ENCODE measurements at places on chromosomes 13 and 19. TPM values are rescaled to one million over a fixed set of nuclear protein-coding genes. Genes with fewer than 3 reads are reported as not detected.

HPN gene
- not detected for total RNA-seq

ATXN8OS gene
- not detected for total RNA-seq

NR1H2 gene
- total RNA-seq, result 79.7 TPM

MEIS3 gene
- total RNA-seq, result not detected

FPR1 gene
- total RNA-seq, result not detected

WTIP gene
- 0.83 TPM for total RNA-seq

KLF2 gene
- 37.5 TPM for total RNA-seq

VSTM1 gene
- not detected for total RNA-seq

CHAMP1 gene
- 42.6 TPM for total RNA-seq

ACTL9 gene
- not detected for total RNA-seq

CBARP gene
- total RNA-seq, result 0.22 TPM

GAPDHS gene
- total RNA-seq, result not detected

SBSN gene
- not detected for total RNA-seq

- H3K4me1 ChIP-seq, result no peaks in the 10 kb centered on the region
- DNase-seq, result no peak
- no peak overlapping the region for H3K27ac ChIP-seq
- H3K27me3 ChIP-seq, result no peaks in the 10 kb centered on the region
These were observed 2.9 kb downstream of the FUT5 start for GRCh38 chr19:5867201-5868136.

GRCh38 chr13:22220151-22221135, 549.6 kb downstream of the FGF9 start:
- no peaks in the 10 kb centered on the region for H3K27me3 ChIP-seq
- H3K36me3 ChIP-seq, result no peaks in the 10 kb centered on the region
- no peak overlapping the region for H3K27ac ChIP-seq
- H3K4me1 ChIP-seq, result no peaks in the 10 kb centered on the region
- DNase-seq, result no peak

DNA sequence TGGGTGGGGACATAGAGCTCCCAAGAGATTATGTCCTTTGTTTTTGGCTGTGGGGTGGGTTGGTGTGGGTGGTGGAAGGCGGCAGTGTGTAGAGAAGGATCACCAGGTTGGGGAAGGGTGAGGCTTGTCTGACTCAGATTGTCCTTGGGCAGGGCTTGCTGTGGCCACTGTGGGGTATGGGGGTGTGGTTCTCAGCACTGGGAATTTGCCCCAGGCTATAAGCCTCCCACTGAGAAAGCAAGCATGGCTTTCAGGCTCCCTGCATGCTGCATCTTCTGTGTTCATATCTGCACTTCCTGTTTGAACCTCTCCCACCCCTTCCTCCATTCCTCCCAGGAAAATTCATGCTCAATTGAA, 34.9 kb downstream of the DNAJC15 start:
- H3K27ac ChIP-seq, result no peak overlapping the region
- no peaks in the 10 kb centered on the region for H3K36me3 ChIP-seq
- DNase-seq, result no peak
- H3K27me3 ChIP-seq, result no peaks in the 10 kb centered on the region
- H3K4me3 ChIP-seq, result no peak overlapping the region

- H3K4me3 ChIP-seq, result no peak overlapping the region
- no peaks in the 10 kb centered on the region for H3K36me3 ChIP-seq
- H3K27ac ChIP-seq, result no peak overlapping the region
- no peaks in the 10 kb centered on the region for H3K27me3 ChIP-seq
These were observed 201.0 kb upstream of the RXFP2 start for GRCh38 chr13:31538067-31539042.

DNA sequence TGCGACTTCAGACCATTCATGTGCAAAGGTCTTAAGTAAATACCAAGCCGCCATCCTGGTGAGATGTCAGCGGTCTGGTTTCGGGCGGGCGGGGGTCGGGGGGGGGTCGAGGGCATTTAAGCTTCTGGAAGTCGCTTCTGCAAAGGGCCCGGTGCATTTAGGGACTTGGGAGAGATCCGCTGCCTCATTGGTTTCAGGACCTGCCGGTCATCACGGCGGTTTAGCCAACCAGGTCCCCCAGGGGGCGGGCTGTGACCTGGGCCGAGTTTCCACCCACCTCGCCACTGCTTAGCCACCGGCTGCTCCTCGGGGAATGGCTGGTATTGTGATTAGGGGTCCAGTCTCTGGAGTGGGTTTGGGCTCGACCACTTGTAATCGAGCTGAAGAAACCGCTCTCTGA, 7.8 kb downstream of the ANKLE1 start:
- DNase-seq, result no peak
- no peak overlapping the region for H3K4me3 ChIP-seq
- H3K27me3 ChIP-seq, result no peaks in the 10 kb centered on the region

DNA sequence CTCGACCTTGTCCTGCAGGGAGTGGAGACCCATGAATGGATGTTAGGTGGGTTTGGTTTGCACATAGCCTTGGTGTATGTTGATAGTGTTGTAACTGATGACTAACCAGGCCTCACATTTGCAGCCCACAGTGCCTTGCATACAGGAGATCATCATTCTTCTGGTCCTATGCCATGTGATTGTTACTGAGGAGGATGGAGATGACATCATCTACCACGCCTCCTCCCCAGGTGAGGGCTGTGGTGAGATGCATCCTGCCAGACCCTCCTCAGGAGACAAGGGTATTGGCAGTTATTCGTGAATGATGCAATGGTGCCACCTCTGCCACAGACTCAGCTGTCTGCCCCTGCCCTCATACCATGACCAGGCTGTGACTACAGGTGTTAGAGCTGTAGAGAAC, 1294.1 kb downstream of the UQCRFS1 start:
- DNase-seq, result no peak
- no peaks in the 10 kb centered on the region for H3K4me1 ChIP-seq
- no peaks in the 10 kb centered on the region for H3K36me3 ChIP-seq
- H3K27me3 ChIP-seq, result no peaks in the 10 kb centered on the region
- no peak overlapping the region for H3K27ac ChIP-seq

DNA sequence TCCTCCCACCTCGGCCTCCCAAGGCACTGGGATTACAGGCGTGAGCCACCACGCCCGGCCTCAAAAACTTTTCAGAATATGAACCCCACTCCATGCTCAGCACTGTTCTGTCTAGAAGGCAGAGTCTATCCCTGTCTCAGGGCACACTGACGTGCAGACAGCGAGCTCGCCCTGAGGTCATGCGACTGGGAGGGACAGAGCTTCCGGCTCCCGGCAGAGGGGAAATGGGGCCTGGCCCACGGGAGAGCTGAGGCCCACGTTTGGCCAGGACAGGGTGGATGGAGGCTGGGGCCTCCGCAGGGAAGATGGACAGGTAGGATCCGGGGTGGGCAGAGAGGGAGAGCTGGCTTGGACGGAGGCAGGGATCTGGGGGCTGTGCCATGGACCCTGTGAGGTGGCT, 2.8 kb upstream of the AZU1 start:
- no peak overlapping the region for H3K4me3 ChIP-seq
- no peaks in the 10 kb centered on the region for H3K36me3 ChIP-seq
- no peak for DNase-seq
- no peak overlapping the region for H3K27ac ChIP-seq

GRCh38 chr13:93945621-93946020, 533.9 kb downstream of the DCT start:
- H3K27me3 ChIP-seq, result no peaks in the 10 kb centered on the region
- DNase-seq, result no peak
- no peak overlapping the region for H3K4me3 ChIP-seq
- no peaks in the 10 kb centered on the region for H3K4me1 ChIP-seq

DNA sequence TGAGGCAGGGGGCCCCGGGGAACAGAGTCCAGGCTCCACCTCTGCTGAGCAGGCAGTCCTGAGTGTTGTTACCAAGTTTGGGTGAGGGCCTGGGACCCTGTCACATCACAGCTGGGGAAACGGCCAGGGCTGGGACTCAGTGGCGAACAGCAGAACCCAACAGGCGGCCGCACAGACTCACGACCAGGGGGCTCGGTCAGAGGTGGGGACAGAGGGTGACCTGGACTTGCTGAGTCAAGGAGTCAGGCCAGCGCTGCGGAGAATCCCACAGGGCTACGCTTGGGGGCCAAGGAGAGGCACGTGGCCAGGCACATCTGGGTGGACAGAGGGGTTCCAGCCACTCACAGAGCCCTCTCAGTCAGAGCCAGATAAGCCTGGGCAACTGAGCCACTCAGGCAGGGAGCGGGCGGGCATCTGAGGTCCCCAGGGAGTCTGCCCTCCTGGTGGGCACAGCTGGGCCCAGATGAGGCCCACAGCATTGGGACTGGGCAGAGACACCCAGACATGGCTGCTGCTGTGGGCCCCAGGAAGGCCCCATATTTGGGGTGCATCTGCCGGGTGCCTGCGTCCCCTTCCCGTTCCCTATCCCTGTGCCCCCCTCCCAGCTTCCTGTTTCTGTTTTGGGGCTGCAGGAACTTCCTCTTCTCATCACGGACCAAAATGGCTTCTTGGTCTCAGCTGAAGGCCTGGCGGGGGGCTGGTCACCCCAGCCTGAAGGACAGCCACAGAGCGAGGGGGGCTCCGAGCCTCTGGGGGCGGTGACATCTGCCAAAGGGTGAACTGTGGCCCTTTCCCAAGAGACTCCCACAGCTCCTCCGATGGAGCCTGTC, 34.0 kb downstream of the CEBPA start:
- no peak overlapping the region for H3K4me3 ChIP-seq
- H3K27ac ChIP-seq, result no peak overlapping the region
- no peaks in the 10 kb centered on the region for H3K36me3 ChIP-seq
- no peaks in the 10 kb centered on the region for H3K4me1 ChIP-seq
- H3K27me3 ChIP-seq, result no peaks in the 10 kb centered on the region
- DNase-seq, result no peak

DNA sequence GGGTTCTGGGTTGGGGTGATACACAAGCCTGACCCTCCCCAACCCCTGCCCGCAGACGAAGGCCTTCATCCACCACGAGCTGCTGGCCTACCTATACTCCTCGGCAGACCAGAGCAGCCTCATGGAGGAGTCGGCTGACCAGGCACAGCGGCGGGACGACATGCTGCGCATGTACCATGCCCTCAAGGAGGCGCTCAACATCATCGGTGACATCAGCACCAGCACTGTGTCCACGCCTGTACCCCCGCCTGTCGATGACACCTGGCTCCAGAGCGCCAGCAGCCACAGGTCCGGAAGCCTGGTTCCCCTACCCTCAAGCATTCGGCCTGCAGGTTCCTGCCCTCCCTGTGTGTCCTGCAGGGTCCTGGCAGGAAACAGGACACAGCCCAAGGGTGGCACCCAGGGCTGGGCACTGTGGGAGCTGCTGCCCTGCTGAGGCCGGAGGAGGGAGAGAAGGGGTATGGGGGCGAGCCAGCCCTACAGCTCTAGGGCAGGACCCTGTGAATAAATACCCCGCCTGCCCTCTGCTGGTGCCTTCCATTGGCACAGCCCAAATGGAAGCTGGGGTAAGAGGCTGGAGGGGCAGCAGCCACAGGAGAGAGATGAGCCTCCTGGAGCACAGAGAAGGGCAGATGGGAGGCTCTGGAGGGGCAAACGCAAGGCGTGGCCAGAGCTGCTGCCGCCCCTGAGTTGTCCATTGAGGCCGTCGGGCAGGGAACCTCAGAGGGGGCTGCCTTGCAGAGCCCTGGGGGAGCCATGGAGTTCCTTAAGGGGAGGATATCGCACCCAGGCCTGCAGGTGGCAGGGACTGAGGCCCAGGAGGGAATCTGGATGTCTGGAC, 6.8 kb downstream of the TMED1 start:
- no peaks in the 10 kb centered on the region for H3K4me1 ChIP-seq
- H3K36me3 ChIP-seq, result peaks cover 29% of the 10 kb centered on the region
- no peak overlapping the region for H3K27ac ChIP-seq
- no peak overlapping the region for H3K4me3 ChIP-seq
- no peak for DNase-seq
- no peaks in the 10 kb centered on the region for H3K27me3 ChIP-seq

GRCh38 chr13:34672631-34673030, 269.4 kb upstream of the NBEA start:
- no peak overlapping the region for H3K27ac ChIP-seq
- DNase-seq, result no peak
- H3K36me3 ChIP-seq, result no peaks in the 10 kb centered on the region
- H3K4me3 ChIP-seq, result no peak overlapping the region
- no peaks in the 10 kb centered on the region for H3K4me1 ChIP-seq

GRCh38 chr13:51873117-51873798, 11.5 kb downstream of the CCDC70 start:
- H3K27me3 ChIP-seq, result no peaks in the 10 kb centered on the region
- H3K36me3 ChIP-seq, result no peaks in the 10 kb centered on the region
- H3K27ac ChIP-seq, result no peak overlapping the region

DNA sequence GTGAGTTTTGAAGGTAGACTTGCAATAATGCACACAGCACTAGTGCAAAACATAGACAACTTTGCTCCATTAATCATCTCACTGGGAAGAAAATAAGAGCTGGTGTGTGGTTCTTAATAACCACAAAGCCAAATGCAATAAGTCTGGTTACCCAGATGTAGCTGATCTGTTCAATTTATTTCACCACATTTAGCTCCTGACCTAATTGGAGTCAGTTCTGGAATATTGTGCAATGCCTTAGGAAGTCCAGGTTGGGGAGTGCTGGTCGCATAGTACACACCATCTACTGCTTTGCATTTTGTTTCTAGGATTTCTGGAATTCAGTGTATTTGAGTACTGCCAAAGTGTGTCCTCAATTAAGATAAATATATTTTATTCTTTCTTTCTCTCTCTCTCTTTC, 483.3 kb upstream of the SPRY2 start:
- no peaks in the 10 kb centered on the region for H3K27me3 ChIP-seq
- no peaks in the 10 kb centered on the region for H3K4me1 ChIP-seq
- DNase-seq, result no peak
- H3K36me3 ChIP-seq, result no peaks in the 10 kb centered on the region
- no peak overlapping the region for H3K4me3 ChIP-seq
- no peak overlapping the region for H3K27ac ChIP-seq

GRCh38 chr19:648305-648704, 8.6 kb downstream of the FGF22 start:
- H3K27me3 ChIP-seq, result no peaks in the 10 kb centered on the region
- no peak for DNase-seq
- no peaks in the 10 kb centered on the region for H3K4me1 ChIP-seq
- peaks cover 10% of the 10 kb centered on the region for H3K36me3 ChIP-seq

DNA sequence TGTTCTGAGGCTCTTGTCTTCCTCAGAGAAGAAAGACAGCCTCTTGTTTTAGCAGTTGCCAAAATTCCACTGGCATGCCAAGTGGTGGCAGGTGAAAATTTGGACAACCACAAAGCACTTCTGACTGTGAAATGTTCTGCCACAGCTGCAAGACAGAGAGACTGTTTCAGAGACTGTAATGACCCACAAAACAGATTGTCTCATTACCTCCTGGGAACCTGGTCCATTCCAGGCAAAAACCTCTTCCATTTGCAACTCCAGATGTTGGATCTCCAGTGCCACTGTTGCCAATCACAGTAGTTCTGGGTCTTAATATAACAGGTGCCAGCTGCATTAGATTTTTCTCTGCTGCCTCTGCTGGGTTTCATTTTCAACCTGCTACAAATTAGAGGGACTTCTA, 911.5 kb downstream of the UQCRFS1 start:
- DNase-seq, result no peak
- H3K27ac ChIP-seq, result no peak overlapping the region
- no peak overlapping the region for H3K4me3 ChIP-seq
- no peaks in the 10 kb centered on the region for H3K27me3 ChIP-seq

DNA sequence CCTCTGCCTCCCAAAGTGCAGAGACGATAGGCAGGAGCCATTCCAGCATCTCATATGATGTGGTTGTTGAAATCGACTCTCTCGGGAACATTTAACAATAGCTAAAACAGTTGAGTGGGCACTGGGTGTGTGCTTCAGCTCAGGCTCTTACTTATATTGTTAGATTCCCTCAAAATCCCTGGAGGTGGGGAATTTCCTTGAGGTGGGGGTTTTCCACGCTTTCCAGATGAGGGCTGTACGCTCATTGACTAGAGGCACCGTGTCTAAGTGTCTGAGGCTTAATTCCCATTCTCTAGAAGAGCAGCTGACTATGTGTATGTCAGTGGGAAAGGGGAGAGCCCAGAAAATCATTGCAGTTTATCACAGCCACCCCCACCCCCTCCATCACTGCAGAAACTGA, 10.8 kb upstream of the GRAMD1A start:
- peaks cover 19% of the 10 kb centered on the region for H3K4me1 ChIP-seq
- no peaks in the 10 kb centered on the region for H3K27me3 ChIP-seq
- H3K27ac ChIP-seq, result no peak overlapping the region
- no peaks in the 10 kb centered on the region for H3K36me3 ChIP-seq
- H3K4me3 ChIP-seq, result no peak overlapping the region
- no peak for DNase-seq

Measured in CD8-positive, alpha-beta memory T cell (primary cell).